Effector CD4-positive, alpha-beta T cell (primary cell): ENCODE measurements at places on chromosomes 1 and 21.

GRCh38 chr1:33599516-33600115 lies 127.2 kb downstream of the ZSCAN20 start:
- no peak for DNase-seq

DNA sequence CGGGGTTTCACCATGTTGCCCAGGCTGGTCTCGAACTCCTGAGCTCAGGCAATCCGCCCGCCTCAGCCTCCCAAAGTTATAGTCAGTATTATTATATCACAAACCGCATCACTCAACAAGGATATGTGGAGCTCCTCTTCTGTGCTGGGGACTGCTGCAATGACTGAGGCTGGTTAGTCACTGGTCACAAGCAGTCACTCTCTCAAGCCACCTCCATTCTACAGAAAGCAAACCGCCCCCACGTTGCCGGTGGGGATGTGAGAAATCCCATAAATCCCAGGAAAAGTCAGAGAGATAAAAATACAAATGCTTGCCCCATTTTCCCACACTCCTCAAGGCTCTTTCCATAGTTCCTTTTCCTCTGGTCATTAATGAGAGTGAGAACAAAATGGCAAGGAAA lies 155.7 kb downstream of the ADSS2 start:
- DNase-seq, result no peak

DNA sequence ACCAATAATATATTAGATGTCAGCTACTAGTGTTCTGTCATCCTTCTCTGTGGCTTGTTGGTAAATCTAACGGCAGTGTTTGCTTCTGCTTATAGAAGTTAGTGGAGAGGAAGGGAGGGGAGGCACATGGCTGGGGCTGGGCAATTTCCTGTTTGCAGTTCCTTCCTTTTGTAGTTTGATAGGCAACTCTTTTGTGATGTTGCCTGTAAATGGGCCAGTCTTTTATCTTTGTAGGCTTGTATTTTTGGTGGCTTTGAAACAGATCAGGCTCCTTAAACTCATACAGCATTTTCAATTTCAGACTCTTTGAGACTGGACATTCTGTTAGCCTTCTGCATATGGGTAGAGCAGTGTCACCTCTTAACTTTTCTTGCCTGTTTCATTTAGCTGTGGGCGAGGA lies 48.1 kb downstream of the CDC14A start:
- DNase-seq, result peak; percentile 57

GRCh38 chr1:23224739-23225648 lies 7.7 kb upstream of the HTR1D start:
- DNase-seq, result no peak

GRCh38 chr1:243580984-243581383 lies 269.1 kb downstream of the AKT3 start:
- DNase-seq, result no peak

- DNase-seq, result no peak
Observed at GRCh38 chr1:192589813-192590212, 14.2 kb downstream of the RGS1 start.

- DNase-seq, result no peak
Observed at GRCh38 chr1:103416681-103417286, 108.7 kb upstream of the RNPC3 start.

DNA sequence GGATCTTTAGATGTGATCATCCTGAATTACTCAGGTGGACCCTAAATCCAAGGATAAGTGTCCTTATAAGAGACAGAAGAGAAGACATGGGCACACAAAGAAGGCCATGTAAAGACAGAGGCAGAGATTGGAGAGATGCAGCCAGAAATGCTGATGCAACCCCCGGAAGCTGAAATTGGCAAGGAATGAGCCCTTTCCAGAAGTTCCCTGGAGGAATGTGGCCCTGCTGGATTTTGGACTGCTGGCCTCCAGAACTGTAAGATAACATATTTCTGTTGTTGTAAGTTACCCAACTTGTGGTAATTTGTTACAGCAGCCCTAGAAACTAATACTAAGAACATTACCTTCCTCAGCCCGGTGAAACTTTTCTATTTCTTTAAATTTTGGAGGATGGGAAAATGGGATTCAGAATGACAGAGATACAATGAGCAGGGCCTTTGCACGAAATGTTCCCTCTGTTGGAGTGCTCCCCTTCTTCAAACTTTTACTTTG lies 11.2 kb upstream of the PLPP3 start:
- no peak for DNase-seq

DNA sequence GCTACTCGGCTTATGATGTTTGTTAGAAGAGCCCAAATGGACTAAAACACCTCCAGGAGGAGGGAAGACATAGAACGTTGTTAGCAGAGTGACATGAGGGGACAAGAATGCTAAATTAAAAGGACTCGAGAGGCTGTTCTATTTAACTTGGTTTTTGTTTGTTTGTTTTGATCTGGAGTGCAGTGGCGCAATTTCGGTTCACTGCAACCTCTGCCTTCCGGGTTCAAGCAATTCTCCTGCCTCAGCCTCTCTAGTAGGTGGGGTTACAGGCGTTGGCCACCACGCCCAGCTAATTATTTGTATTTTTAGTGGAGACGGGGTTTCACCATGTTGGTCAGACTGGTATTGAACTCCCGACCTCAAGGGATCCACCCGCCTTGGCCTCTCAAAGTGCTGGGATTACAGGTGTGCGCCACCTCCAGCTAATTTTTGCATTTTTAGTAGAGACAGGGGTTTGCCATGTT lies 5.1 kb upstream of the HNRNPU start:
- DNase-seq, result no peak

DNA sequence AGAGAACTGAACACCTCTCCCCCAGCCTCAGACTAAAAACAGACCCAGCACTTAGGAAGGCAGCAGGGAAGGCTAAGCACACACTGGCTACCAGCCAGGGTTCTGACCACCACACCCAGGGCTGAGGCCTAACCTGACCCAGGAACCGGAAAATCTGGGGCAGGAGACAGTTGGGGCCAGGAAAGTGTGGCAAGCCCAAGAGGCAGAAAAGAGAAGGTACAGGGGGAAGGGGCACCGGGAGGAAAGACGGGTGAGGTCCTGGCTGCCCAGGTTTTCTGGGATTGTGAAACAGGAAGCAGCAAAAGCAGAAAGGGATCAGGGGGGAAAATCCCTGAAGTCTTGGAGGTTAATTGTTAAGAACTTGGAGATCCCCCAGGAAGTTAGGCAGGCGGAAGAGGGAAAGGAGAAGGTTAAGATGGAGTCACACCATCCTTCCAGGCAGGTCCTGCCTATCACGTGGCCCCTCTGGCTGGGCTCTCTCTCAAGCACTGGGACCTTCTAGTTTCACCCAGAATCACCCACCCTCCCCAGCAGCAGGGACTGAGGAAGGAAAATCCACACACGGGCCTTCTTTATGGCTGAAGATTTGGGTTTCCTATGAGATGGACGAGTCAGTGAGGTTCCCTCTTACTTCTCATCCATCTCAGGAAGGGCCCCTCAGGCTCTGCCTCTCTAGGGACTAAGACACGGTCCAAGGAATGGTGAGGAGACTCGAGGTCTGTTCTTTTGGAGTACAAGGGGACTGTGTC lies 2.6 kb downstream of the HDGF start:
- no peak for DNase-seq

DNA sequence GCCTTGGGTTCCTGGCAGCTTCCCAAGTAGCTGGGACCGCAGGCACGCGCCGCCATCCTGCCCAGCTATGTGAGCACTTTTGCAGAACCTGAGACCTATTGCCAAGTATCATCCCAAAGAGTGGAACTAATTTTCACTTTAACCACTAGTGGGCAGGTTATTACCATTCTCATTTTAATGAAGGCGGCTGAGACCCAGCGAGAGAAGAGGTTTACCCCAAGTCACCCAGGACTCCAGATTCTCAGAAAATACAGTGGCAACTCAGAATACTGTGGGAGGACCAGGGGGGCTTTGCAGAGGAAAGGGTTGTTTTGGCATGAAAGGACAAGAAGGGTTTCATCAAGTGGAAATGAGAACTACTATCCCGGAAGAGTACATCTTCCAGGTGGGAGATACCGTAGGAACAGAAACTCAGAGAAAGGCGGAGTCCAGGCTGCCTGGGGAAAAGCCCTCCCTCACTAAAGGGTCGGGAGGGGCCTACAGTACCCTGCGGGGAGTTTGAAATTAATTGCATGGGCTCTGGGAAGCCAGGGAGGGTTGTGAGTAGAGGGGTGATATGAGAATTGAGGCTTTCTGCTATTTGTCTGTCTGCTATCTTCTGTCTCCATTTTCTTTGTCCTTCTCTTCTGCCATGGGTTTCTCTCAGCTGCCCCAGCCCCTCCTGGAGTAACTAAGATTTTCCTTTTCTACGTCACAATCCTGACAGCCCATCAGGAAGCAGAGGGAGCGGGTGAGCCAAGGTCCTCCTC lies 7.2 kb upstream of the SEMA4A start:
- no peak for DNase-seq

GRCh38 chr1:87249803-87250202 lies 78.9 kb upstream of the LMO4 start:
- DNase-seq, result no peak

DNA sequence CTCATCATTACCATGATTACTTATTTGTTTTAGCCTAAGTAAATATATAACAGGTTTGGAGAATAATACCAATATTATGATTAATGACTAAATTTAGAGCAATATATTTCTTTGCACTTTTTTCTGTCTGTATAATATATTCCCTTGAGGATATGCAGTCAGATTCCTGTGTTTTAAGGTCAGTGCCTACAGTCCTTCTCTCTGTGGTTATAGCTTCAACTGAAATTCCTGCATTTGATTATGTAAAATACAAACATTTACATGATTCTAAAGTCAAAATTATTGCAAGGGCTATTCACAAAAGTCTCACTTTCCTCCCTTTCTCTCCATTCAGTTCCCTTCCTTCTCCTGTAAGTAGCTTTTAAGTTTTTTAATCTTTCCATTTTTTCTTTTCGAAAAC lies 142.9 kb upstream of the COL6A1 start:
- no peak for DNase-seq

- DNase-seq, result peak; percentile 50
Observed at GRCh38 chr1:185566995-185567394, 167.2 kb upstream of the HMCN1 start.

- DNase-seq, result no peak
Observed at GRCh38 chr1:36775716-36776115, 258.6 kb downstream of the GRIK3 start.

DNA sequence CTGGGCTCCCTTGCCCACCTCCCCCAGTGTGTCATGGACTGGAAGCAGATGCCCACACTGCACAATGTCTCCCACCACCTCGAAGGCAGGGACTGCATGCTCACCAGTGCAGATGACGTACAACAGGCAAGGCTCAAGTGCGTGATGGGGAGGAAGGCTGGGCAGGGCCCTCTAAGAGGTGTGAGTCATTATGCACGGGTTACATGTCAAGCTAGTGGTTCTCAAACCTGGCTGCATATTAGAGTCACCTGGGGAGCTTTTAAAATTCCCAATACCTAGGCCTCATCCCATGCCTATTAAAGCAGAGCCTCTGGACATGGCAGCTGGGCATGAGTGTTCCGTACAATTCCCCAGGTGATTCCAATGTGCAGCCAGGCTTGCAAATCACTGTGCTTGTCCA lies 137.9 kb upstream of the NGF start:
- DNase-seq, result no peak

GRCh38 chr1:200296091-200296661 lies 113.7 kb downstream of the ZNF281 start:
- no peak for DNase-seq

GRCh38 chr1:43563876-43564539 lies 33.3 kb downstream of the PTPRF start:
- DNase-seq, result no peak

DNA sequence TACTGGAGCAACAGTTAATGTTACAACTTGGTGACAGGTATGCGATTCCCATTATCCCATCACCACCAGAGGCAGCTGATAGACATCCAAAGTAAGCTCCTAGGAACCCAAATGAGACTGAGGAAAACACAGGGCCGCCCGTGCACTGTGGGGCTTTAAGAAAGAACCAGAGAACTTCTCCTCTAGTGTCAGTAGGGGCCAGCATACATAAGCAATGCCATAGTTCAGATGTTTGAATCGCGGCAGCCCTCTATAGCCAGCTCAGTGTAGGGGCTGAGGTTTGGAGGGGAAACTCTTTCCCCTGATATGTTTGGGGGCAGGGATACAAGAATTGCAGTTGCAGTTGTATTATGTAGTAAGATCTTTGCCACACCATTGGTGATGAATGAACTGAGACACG lies 593.3 kb upstream of the NCAM2 start:
- no peak for DNase-seq

GRCh38 chr1:154808261-154808908 lies 61.7 kb downstream of the KCNN3 start:
- DNase-seq, result no peak

GRCh38 chr1:183837062-183837461 lies 32.1 kb downstream of the RGL1 start:
- no peak for DNase-seq
